Tibial artery (tissue), 4 donors: ENCODE measurements at places on chromosomes 7 and 10.

DNA sequence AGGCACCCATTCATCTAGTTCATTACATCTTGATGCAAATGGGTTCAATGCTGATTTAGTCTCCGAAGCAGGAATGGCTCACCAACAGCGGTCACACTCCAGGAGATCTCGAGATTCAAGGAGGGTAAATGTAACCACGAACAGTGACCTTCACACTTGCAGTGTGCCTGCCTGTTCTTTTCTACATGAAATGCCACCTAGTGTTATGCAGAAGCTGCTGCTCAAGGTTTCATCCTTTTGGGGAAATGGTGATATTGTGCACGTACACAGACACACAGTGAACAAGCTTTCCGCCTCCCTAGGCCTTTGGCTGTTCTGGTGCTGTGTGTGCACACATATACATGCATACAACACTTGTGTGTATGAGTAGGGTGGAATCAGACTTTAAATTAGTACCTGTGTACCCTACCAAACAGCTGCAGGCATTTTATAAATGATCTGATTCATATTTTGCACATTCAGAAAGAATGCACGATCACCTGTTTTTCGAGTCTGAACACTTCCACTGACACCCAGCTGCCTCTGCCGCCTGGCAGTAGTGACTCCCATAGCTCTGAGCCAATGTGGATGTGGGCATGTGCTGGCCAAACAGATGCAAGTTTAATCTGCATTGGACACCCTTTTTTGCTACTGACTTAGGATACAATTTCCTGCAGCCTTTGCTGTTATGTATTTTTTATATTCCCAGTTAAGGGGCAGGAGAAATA, 100.5 kb downstream of the TACC2 start:
- DNase-seq, result no peak

GRCh38 chr7:38190011-38190410, 12.0 kb downstream of the STARD3NL start:
- DNase-seq, result no peak

GRCh38 chr10:87940210-87940609, 76.8 kb downstream of the PTEN start:
- DNase-seq, result no peak

DNA sequence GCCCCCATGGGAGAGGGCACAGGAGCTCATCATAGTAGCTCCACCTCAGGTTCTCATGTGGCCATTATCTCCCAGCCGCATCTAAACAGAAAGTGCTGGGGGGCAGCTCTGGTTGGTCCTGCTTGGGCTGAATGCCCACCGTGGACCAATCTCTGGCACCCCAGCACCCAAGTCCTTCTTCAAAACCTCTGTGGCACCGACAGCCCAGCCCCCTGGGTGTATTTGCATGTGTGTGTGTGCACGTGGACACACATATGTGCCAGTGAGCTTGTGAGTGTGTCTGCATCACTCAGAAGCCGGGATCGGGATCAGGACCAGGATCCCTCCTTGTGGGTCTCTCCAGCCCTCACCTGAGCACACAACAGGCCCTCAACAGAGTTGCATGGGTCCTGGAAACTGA, 68.2 kb downstream of the ALOX5 start:
- DNase-seq, result no peak

- no peak for DNase-seq
Measured at GRCh38 chr10:126927799-126928198, 22.6 kb downstream of the DOCK1 start.

- no peak for DNase-seq
Measured at GRCh38 chr7:49773936-49774458, 559 bp downstream of the VWC2 start.

DNA sequence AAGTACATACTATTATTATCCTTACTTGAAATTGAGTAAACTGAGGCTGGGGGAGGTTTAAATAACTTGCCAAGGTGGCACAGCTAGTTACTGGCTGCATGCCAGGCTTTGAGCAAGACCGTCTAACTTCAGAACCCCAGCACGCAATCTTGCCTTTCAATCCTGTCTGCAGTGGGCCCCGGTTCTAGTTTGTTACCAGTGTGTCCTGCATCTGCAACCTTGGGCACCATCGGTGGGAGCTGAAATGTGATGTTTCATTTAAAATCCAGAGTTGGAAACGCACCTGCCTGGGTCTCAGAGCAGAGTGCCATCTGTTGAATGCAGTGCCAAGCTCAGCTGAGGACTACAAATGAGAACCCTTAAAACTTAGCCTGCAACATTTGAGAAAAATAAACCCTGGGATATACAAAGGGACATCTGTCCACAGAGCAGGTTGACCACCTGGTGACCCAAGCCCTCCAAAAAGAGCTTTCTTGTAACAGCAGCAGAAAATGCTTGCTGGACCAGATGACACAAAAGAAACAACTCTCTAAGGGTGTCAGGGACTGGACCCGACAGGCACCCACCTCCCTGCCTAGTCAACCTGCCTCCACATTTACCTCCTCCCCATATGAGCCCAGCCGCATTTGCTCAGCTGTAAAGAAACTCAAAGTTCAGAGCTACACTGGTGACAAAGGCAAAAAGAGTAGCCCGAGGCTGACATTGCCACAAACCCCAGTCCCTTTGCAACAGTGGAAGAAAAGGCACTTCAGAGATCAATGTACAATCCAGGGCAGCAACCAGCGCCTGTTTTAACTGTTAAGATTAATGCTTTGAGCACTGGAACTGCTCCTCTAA, 1.7 kb downstream of the SH3PXD2A start:
- DNase-seq, result no peak

DNA sequence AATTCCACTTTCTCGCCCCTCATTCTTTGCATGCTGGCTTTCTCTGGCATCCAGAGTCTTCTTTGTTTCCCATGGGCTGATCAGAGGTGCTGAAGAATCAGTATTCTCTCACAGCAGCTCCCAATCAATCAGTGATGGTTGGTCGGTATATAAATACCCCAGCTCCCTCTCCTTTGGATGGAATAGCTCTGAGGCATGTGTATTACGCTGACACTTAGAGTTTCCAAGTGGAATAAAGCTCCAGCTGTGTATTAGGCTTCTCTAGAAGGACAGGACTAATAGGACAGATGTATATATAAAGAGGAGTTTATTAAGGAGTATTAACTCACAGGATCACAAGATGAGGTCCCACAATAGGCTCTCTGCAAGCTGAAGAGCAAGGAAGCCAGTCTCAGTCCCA, 218.3 kb upstream of the GRB10 start:
- no peak for DNase-seq

- no peak for DNase-seq
Measured at GRCh38 chr7:28554802-28555471, 142.6 kb downstream of the CREB5 start.

DNA sequence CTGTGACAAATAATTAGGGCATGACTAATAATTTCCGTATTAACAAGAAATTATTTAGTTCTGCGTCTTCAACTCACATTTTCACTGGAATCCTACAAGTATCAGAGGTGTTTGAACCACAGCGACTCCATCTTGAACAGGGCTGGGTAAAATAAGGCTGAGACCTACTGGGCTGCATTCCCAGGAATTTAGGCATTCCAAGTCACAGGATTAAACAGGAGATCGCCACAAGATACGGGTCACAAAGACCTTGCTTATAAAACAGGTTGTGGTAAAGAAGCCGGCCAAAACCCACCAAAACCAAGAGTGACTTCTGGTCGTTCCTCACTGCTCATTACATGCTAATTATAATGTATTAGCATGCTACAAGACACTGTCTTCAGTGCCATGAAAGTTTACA, 14.9 kb upstream of the LANCL2 start:
- DNase-seq, result no peak

- no peak for DNase-seq
Measured at GRCh38 chr7:937856-938484, 16.5 kb downstream of the ADAP1 start.

- peak; percentile 72 for DNase-seq
Measured at GRCh38 chr7:29146057-29146706, at the start of gene CPVL. Gene CPVL, minus strand, starts transcription at chr7:29146537. Its CDS starts 25,476 bp downstream, at chr7:29121061.

GRCh38 chr7:25368599-25369201, 140.4 kb upstream of the NPVF start:
- no peak for DNase-seq

- no peak for DNase-seq
Measured at GRCh38 chr10:42637142-42637541, 1.2 kb downstream of the ZNF33B start.

GRCh38 chr10:97738616-97739015, 1.7 kb downstream of the ZFYVE27 start:
- DNase-seq, result no peak

DNA sequence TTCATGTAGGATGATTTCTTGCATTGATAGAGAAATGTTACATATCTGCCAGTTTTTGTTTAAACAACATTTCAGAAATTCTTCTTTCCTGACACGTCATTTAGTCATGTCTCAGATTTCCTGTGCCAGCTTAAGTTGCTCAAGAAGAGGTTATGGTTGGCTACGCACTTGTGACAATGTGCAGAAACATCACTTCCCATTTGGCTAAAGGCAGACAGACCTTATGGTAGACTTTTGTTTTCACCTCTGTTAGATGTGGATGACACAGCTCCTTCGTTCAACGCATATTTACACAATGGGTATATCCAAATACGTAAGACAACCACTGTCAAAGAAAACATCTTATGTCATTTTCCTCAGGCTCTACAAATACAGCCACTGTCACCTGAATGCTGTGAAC, 125.8 kb downstream of the DOCK4 start:
- DNase-seq, result peak; percentile 32

DNA sequence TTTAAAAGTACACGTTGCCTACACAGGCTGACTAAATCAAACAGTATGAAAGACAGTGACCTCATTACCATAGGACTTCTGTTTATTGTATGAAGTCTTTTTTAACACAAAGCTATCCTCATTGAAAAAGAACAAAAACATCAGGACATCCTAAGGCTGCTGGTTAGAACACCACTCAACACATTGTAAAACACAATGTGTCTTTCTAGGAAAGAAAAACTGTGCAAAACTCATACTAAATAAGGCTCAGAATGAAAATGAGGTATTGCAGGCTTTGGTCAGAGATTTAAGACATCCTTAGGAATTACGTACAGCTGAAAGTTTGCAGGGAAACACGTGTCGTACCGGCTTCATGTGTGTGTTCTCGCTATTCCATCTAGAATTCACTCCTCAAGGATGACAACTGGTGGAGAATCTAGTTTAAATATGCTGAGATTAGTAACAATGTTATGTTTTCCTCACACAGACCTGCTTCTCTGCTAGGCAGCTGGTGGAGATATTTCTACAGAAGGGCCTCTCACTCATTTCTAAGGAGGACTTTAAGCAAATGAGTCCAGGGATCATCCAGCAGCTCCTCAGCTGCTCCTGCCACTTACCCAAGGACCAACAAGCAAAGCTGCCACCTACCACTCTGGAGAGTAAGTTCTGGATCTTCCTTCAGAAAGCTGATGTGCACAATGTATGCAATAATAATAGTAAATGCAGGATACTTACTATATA, 29.3 kb downstream of the SLC39A12 start:
- no peak for DNase-seq

GRCh38 chr10:14654821-14655382, 119.8 kb downstream of the FAM107B start:
- no peak for DNase-seq

DNA sequence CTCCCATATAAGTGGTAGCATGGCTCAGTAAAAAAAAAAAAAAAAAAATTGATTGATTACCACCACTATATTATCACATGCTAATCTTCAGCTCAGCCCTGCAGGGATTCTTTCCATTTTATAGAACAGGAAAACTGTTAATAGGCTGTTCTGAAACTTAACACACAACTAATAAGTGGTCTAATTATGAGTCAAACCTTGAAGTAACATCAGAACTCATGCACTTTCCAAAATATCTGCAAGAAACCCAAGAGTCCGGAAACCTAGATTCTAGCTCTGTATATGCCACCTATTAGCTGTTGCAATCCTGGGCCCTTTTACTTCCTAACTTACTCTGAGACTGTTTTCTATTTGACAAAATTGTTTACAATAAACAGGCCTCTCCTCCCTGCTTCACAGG, 23.9 kb downstream of the SEM1 start:
- no peak for DNase-seq
